ENCODE measurements at places on chromosomes 16 and 17.

DNA sequence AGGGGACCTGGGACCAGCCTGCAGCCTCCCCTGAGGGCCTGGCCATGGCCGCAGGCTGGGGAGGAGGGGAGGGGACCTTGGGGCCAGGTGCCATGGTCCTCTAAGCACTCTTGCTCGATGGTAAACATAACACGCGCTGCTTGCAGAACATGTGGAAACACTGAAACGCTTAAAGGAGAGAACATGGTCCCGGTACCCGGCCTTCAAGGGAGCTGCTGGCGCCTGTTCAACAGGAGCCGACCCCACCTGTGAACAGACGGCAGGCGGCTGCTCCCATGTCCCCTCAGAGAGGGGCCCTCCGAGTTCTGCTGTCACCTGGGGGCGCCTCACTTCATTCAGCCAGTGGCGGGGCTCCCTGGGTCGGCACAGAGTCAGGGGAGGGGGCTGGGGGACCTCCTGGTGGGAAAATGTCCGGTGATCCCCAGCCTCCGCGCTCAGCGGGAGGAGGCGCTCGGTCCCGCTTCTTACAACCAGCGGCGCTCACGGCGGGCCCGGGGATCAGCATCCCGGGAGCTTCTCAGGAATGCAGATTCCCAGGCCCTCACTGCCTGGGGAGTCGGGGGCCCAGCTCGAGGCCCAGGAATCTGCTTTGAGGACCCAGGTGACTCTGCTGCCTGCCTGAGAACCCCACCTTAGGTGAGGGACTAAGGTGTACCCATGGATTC, 854 bp upstream of the SSTR5 start:
- no peak for DNase-seq

GRCh38 chr17:28173801-28174200, 131.3 kb downstream of the NLK start:
- no peak for DNase-seq

DNA sequence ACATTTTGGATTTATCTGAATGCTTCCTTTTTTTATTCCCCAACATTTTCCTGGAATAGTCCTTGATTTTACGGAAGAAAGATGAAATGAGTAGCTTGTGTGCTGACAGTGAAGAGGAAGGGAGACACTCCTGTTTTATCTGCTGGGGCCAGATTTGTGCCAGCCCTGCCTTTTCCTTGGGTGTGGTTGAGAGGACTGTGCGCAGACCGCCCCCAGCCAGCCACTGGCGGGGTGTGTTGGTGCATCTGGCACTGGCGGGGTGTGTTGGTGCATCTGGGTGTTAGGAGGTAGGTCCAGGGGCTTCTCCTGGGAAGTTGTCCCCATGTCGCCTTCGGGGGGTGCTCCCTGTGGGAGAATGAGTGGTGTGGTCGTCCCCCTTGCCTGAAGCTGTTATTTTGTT, 39.5 kb downstream of the RAP1GAP2 start:
- no peak for DNase-seq

- DNase-seq = no peak
Measured at GRCh38 chr17:30211371-30211770, 24.1 kb downstream of the SLC6A4 start.

DNA sequence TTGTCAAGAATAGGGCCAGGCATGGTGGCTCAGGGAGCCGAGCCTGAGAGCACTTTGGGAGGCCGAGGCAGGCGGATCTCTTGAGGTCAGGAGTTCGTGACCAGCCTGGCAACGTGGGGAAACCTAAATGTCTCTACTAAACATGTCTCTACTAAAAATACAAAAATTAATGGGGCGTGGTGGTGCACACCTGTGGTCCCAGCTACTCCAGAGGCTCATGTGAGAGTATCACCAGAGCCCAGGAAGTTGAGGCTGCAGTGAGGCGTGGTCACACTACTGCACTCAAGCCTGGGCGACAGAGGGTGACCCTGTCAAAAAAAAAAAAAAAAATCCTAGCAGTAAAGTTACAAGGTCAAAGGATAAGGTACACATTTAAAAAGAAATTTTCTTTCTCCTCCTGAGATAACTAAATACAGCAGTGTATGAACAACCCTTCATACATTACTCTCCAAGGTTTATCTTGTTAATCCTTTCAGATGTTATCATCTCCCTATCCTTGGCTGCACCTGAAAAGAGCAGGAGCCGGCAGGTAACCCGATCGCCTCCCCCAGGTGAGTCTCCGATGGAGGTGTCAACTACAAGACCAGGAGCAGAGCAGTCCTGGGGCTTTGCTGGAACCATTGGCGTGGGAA, 122.3 kb downstream of the GOSR1 start:
- no peak for DNase-seq
